Vein endothelial cell (primary cell): ENCODE measurements at places on chromosomes 4 and X. TPM values are rescaled to one million over a fixed set of nuclear protein-coding genes. Genes with fewer than 3 reads are reported as not detected.

The GABRG1 gene
- not detected in 2 replicates for total RNA-seq

The ARFIP1 gene
- total RNA-seq, result 30.7 and 35.8 TPM in 2 replicates

The BCORL1 gene
- 3.2 and 3.3 TPM in 2 replicates for total RNA-seq

The CXorf65 gene
- not detected in 2 replicates for total RNA-seq

The WWC2 gene
- 30.7 and 31.1 TPM in 2 replicates for total RNA-seq

The HNRNPH2 gene
- 53.9 and 68.6 TPM in 2 replicates for total RNA-seq
